Left cardiac atrium (tissue), 4 donors: ENCODE measurements at places on chromosomes 7 and 10. TPM values are rescaled to one million over a fixed set of nuclear protein-coding genes. Genes with fewer than 3 reads are reported as not detected.

The CUX1 gene
- total RNA-seq, result 81.6 TPM

The HHEX gene
- 3.7 TPM for total RNA-seq

The ASZ1 gene
- total RNA-seq, result not detected

DNA sequence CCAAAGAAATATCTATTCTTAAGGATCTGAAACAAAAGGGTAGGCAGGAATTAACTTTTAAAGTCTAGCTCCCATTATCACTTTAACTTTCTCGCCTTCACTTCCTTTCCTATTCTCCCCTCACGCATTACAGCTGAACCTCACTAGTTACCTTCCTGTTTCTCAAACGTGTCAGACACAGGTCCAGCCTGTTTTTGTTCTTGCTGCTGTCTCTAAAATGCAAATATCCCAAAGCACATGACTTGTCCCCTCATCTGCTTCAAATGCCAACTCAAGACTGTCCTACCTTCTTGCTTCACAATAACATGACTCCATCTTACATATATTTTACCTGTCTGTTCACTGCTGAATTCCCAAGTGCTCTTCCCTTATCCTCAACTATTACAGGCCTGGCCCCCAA is 17.6 kb downstream of the ZDHHC6 start:
- DNase-seq, result no peak

DNA sequence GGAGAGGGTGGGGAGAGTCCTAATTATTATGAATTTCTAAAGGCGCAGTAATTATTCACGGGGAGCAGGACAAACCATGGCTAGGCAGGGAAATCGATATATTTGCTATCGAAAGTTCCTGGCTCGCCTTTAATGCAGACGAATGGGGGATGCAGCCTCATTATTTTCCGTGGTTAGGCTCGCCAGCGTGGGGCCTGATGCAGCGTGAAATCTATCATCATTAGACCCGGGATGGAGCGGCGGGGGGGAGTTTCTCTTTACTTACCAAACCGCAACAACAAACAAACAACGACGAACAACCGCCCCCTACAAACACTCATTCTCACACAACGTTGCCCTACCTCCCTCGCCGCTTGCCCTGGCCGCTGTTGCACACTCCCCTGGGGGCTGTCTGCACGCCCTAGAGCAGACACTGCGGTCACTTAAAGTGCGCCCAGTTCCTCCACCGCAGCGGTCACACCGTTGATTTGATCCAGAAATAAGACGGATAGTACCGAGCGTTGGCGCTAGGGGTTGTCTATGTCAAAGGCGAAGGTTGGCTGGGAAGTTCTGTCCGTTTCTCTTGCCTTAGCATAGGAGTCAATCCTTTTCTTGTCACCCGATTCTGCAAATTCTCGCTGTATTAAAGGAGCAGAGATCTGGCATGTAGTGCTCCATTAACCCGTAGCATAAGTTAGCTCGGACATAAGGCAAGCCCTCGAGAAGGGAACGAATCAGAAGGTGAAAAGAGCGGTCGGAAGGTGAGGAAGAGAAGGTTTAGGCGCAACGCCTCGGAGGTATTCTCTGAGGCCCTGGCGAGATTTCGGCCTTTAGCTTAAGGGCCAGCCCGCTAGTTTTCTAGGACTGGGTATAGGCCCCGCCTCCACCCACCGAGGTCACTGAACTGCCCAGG is 10.4 kb downstream of the NXPH1 start:
- no peak for DNase-seq

DNA sequence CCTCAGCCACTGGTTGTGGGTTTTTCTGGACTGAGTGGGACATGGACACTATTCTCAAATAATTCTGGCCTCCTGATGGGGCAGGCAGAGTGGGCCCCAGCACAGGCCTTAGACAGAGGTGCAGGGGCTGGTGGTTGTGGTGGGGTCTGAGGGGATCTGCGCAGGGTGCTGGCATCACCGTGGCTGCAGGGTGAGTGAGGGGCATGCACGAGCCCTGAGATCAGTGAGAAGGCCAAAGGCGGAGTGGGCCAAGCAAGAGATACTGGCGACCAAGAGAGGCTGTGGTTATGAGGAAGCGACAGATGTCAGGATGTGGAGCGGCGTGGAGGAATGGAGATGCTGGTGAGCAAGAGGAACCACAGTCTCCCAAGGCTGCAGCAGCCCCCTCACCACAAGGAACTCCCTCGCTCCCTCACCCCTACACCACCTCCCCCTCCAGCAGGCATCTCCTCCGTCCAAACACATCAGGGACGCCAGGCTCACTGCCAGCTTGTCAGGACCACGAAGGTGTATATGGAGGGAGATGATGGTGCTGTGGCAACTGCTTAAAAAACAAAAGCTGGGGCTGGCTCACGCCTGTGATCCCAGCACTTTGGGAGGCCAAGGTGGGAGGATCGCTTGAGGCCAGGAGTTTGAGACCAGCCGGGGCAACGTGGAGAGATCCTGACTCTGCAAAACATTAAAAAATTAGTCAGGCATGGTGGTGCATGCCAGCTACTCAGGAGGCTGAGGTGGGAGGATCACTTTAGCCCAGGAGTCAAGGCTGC is 9.6 kb downstream of the PRF1 start:
- DNase-seq, result no peak

DNA sequence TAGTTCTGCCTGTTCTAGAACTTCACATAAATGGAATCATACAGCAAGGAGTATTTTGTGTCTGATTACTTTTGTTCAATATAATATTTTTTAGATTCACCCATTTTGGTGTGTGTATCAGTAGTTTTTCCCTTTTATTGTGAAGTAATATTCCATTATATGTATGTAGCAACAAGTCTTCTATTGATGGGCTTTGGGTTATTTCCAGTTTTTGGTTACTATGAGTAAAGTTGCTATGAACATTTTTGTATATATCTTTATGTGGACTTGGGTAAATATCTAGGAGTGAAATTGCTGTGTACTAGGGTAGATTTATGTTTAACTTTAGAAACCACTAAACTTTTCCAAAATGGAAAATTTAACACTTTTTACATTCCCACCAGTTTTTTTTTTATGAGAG is 35.7 kb downstream of the ADK start:
- no peak for DNase-seq

GRCh38 chr7:154425271-154425670 is 373.1 kb downstream of the DPP6 start:
- no peak for DNase-seq

DNA sequence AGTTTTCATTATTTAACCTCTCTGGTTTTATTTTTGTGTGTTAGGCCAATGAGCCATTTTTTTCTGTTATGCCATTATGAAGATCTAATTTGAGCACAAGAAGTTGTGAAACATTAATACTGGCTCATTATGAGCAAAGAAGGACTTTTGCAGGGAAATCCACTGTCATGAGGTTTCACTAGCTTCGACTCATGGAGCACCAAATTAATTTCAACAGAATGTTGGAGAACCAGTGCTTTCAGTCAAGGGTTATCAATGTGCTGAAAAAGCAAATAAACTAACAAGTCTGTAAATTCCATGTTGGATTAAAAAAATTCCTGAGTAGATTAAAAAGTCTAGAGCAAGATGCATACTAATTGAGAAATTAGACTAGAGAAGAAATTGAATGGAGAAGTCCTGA is 594.2 kb upstream of the FZD8 start:
- no peak for DNase-seq

DNA sequence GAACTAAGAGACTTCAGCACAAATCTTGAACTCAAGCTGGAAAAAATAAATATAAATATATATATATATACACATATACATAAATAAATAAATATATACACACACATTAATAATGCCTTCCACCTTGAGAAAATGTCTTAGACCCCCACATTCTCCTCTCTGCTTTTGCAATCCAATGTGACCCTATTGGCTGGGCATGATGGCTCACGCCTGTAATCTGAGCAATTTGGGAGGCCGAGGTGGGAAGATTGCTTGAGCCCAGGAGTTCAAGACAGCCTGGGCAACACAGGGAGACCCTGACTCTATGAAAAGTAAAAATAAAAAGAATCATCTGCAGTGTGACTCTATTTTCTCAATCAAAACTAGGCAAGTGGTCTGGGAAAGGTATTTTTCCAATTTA is 424.1 kb upstream of the NFE2L3 start:
- no peak for DNase-seq
